ENCODE measurements at places on chromosomes 2 and 18.
A peak's percentile ranks its signal among the peaks of the same experiment; 100 is the strongest.

- DNase-seq = no peak
Measured at GRCh38 chr18:12423393-12423792, 15.7 kb downstream of the PRELID3A start.

- DNase-seq = no peak
Measured at GRCh38 chr18:3046216-3046808, 33.4 kb upstream of the LPIN2 start.

DNA sequence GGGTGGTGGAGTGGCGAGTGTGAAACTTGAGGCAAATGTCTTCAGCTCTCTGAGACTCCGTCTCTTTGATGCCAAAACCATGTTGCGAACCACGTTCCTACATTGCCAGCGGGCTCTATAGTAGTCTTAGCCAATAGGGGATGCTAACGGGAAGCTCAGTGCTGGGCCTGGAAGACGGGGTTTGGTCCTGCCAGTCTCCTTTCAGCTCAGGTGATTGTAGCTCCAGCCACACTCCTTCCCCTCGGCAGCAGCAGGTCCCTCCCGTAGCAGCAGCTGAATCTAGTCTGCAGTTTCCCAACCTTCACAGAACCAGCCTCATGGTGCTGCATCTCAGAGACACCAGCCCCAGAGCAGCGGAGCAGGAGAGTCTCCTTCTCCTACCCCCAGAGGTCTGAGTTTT lies 109.7 kb downstream of the TFCP2L1 start:
- DNase-seq = no peak

DNA sequence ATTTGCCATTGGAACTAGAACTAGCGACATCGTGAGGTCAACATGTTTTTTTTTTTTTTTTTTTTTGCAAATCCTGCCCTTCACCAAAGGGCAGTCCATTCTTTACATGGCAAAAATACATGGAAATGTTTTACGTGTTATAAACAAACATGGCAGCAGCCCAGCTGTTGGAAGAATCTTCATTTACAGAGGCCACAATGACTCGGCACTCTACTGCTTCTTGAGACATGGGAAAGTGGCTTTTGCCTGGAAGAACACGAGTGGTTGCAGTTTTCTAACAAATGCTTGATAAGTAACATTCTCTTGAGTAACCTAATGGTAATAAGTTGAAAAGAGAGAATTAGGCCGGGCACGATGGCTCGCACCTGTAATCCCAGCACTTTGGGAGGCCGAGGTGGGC lies 22.8 kb upstream of the POLR1B start:
- no peak for DNase-seq

GRCh38 chr2:44519026-44519425 lies 157.3 kb downstream of the CAMKMT start:
- DNase-seq = no peak

GRCh38 chr2:241125626-241126025 lies 23.5 kb upstream of the MTERF4 start:
- DNase-seq = no peak

DNA sequence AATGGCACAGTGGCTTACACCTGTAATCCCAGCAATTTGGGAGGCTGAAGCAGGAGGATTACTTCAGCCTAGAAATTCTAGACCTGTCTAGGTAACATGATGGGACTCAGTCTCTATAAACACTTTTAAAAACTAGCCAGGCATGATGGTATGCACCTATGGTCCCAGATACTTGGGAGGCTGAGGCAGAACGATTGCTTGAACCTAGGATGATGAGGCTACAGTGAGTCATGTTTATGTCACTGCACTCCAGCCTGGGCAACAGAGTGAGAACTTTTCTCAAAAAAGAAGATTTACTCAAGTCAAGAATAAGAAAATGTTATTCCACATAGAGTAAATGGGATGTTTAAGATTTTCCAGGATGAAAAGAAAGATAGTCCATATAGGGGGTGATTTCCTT lies 158.6 kb downstream of the HNMT start:
- DNase-seq = no peak

DNA sequence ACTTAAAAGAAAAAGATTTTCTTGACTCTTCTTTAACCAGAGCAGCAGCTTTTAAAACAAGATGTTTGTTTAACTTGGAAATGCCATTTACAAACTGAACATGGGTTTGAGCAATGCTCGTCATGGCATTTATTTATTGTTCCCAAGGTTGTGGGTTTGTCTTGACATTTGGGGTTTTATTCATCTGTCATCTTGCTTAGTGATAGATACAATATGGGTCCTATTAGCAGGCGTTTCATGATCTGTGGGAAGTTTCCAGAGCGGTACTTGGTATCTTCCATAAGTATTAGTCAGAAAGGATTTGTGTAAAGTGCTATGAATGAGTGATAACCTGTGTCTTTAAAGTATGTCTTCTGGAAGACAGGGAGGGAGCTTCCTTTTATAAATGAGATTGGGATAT lies 29.9 kb upstream of the MGAT5 start:
- DNase-seq = no peak

- DNase-seq = no peak
Measured at GRCh38 chr2:67792191-67792590, 270.6 kb downstream of the C1D start.

GRCh38 chr2:179818546-179818945 lies 42.9 kb downstream of the ZNF385B start:
- no peak for DNase-seq

DNA sequence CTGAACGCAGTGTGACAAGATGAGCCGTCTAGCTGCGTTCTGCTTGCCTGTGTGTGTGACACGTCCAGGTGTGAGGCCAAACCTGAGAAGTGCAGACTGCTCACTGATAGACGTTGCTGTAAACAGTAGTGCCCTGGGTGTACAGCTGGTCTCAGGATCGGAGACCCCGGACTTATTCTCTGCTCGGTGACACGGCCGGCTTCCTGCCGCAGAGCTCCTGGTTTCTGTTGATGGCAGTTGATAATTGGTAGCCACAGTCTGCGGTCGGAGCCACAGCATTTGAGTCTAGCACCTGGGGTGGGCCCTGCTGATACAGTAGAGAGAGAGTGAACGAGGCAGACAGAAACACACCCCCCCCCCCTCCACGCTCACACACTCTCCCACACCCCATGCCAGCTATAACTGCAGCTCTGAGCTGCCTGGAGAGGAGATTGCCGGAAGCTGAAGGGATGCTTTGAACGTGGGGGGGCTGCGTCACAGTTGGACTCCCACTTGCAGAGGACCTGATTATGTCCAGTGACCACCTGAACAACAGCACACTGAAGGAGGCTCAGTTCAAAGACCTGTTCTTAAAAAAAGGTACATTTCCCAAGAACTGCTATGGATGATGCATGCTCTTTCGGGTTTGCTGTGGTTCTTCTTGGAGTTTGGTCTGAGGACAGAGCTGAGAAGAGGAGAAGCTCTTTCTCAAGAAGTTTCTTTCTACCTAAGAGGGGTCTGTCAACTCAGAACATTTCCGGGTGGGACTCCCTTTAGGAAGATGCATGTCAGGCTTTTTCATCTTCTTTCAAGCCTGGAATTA lies 114.0 kb downstream of the FAM210A start:
- peak; percentile 66 for DNase-seq

DNA sequence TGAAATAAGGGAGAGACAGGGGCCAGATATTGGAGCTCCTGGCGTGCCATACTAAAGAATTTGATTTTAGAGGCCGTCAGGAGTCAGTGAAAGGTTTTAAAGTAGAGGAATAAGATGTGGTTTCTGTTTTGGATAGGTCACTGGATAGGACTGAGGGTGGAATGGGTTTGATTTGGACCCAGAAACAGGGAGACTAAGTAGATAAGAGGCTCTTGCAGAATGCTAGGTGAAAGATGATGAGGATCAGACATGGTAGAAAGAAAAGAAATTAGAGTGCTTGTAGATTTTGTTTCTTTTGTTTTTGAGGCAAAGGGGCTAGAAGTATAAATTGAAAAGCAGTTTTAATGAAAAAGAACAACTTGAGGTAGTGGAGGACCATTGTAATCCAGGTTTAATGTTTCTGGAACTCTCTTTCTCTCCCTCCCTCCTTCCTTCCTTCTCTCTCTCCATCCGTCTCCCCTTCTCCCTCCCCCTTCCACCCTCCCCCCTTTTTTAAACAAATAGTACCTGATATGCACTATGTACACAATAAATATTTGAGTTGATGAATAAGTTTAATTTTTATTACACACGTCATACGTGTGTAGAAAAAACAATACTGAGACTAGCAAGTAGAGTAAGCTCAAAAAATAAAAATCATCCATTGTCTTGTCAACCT lies 1.9 kb downstream of the NDUFV2 start:
- no peak for DNase-seq

- no peak for DNase-seq
Measured at GRCh38 chr18:13165636-13166423, 52.7 kb upstream of the LDLRAD4 start.

- DNase-seq = peak; percentile 51
Measured at GRCh38 chr18:50967714-50968661, at the start of gene ELAC1. ELAC1 (plus strand) TSS chr18:50968040; CDS start chr18:50974405, 6,365 bp downstream.

GRCh38 chr2:209976698-209977385 lies 25.6 kb upstream of the RPE start:
- no peak for DNase-seq

- no peak for DNase-seq
Measured at GRCh38 chr2:74625658-74626425, 22.3 kb downstream of the M1AP start.

GRCh38 chr2:29527947-29528346 lies 393.4 kb downstream of the ALK start:
- DNase-seq = no peak

- DNase-seq = no peak
Measured at GRCh38 chr2:121875585-121876185, 120.2 kb downstream of the TSN start.

- DNase-seq = no peak
Measured at GRCh38 chr2:179354739-179355537, 90.3 kb upstream of the SESTD1 start.

DNA sequence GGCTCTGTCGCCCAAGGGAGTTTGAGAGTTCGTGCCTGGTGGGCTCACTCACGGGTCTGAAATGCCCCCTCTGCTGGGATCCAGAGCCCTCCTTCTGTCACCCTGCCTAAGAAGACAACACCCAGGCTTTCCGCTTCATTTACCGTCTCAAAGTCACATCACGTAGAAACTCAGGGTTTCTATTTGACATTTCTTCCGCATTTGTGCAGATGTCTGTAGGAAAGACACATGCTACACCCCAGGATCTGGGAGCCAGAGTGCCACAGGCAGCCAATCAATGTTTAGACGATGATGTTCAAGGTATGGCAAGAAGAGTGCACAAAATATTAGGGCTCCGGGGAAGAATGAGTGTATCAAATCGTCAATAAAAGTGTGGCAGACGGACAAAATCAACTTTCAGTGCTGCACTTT lies 24.4 kb upstream of the ACKR3 start:
- DNase-seq = no peak

GRCh38 chr18:67428805-67429204 lies 87.7 kb downstream of the DSEL start:
- DNase-seq = no peak

GRCh38 chr18:61951396-61951795 lies 58.6 kb upstream of the RNF152 start:
- DNase-seq = no peak

GRCh38 chr18:52610451-52611115 lies 270.6 kb downstream of the DCC start:
- no peak for DNase-seq

- DNase-seq = no peak
Measured at GRCh38 chr2:235698028-235698427, 204.2 kb downstream of the AGAP1 start.

DNA sequence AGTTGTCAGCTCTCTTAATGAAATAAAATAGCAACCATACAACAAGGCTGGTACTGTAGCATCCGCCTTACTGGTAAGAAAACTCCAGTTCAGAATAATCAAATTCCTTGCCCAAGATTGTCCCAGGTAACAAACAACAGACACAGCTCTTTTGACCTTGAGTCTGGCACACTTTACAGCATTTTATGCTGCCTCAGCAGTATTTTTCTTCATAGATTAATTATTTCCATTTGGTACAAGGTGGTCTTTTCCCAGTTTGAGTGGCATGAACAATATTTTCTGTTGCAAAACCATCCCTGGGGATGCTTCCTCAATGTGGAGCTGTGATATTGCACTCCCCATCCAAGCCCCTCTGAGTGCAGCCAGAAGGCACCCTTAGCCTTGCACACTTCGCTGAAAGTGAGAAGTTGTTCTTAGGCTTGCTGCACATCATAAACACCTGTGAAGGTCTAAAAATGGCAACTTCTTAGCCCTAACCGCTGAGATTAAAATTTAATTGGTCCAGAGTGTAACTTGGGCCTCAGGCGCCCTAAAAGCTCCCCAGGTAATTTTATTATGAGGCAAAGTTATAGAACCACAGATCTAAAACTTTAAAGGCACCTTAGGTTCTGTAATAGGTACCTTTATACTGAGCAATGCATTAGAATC lies 523.3 kb downstream of the CMPK2 start:
- DNase-seq = no peak

- DNase-seq = no peak
Measured at GRCh38 chr2:181077128-181077709, 96.8 kb downstream of the UBE2E3 start.

DNA sequence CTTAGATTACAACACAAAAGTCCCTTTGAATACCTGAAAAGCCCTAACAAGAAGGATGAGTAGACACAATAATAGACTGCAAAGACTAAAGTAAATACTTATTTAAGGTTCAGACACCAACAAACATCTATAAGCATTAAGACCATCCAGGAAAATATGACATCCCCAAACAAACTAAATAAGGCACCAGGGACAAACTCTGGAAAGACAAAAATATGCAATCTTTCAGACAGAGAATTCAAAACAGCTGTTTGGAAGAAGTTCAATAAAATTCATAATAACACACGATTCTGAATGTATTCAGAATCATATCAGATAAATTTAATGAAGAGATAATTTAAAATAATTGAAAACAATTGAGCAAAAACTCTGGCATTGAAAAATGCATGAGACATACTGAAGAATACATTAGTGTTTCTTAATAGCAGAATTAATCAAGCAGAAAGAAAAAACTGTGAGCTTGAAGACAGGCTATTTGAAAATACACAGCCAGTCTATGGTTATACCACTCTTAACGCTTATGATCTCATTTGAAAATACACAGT lies 1388.8 kb downstream of the DSC3 start:
- DNase-seq = no peak

GRCh38 chr18:70250781-70251180 lies 38.1 kb upstream of the SOCS6 start:
- DNase-seq = no peak

- no peak for DNase-seq
Measured at GRCh38 chr2:202112041-202112440, 39.0 kb downstream of the KIAA2012 start.

GRCh38 chr18:62797329-62797728 lies 82.0 kb downstream of the PHLPP1 start:
- DNase-seq = no peak

GRCh38 chr2:3059141-3059925 lies 318.3 kb downstream of the EIPR1 start:
- DNase-seq = no peak

- no peak for DNase-seq
Measured at GRCh38 chr2:96553176-96553956, 16.8 kb downstream of the ARID5A start.

GRCh38 chr2:159807183-159808031 lies 9.4 kb upstream of the CD302 start:
- DNase-seq = no peak
